ENCODE measurements at places on chromosomes 12 and 14.

DNA sequence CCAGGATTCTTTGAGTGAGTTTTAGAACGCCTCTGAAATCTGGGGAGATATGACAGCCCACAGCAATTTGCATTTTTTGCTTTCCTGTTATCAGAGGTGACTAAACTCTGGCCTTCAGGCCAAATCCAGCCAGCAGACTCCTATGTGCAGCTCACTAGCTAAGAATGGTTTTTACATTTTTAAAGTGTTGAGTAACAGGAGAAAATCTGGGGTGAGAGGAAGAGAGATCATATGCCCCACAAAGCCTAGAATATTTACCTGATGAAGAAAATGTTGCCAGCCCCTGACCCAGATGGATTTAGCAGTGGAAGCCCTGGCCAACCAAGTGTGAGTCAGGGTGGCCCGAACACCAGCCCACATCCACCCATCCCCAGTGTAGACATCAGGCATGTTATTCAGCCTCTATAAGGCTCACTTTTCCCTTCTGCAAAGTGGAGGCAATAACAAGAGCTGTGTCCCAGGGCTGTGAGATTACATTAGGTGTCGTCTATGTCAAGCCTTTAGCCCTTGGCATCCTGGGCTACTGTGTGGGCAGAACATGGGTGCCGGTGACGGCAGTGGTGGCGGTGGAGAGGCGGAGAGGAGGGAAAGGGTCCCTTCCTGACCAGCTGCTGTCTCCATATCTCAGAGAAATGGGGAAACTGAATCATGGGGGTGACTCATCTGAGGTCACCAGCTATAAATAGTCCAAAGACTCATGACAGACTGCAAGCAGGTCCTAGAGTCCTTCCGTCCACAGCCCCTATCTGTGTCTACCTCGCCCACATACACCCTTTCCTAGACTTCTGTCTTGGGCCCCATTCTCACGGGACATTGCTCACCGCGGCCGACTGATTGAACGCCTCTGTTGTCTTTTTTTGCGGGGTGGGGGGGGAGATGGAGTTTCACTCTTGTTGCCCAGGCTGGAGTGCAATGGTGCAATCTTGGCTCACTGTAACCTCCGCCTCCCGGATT is 32.6 kb upstream of the CD9 start:
- peak; percentile 19 for DNase-seq

- DNase-seq, result no peak
Observed at GRCh38 chr12:131139363-131140068, 185.8 kb downstream of the ADGRD1 start.

- no peak for DNase-seq
Observed at GRCh38 chr12:87779016-87779415, 250.2 kb downstream of the C12orf50 start.

- no peak for DNase-seq
Observed at GRCh38 chr14:102830474-102831045, 53.3 kb downstream of the TRAF3 start.

GRCh38 chr12:97275256-97275655 is 187.3 kb upstream of the RMST start:
- no peak for DNase-seq
